ENCODE measurements at places on chromosomes 1 and 21.

GRCh38 chr1:244092293-244092963 is 41.3 kb downstream of the ZBTB18 start:
- no peaks in the 10 kb centered on the region for H3K36me3 ChIP-seq
- peak overlapping the region; percentile 1 for H3K27ac ChIP-seq
- H3K4me3 ChIP-seq = no peak overlapping the region
- peaks cover 32% of the 10 kb centered on the region for H3K4me1 ChIP-seq

GRCh38 chr1:182784556-182785171 is 4.9 kb upstream of the NPL start:
- H3K4me1 ChIP-seq = peaks cover 19% of the 10 kb centered on the region
- DNase-seq = no peak
- H3K27ac ChIP-seq = no peak overlapping the region
- H3K4me3 ChIP-seq = no peak overlapping the region
- H3K27me3 ChIP-seq = peaks cover 33% of the 10 kb centered on the region
- no peaks in the 10 kb centered on the region for H3K36me3 ChIP-seq

DNA sequence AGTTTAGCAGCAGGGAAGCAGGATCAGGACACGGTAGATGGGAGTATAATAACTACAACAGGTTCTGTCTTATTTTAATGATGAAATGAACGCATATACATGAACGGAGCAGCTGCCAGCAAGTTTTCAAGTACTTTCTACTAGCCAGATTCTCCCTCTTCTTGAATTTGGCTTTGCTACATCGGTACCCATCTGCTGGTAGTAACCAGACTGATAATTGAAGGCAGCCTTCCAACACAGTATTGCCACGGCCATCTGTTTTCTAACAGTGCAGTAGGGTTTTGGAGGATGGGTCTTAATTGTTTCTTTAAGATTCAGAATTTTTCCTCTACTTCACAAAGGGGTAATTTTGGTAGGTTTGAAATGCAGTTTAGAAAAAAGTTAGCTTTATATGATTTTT is 33.4 kb downstream of the CENPF start:
- no peaks in the 10 kb centered on the region for H3K4me1 ChIP-seq
- H3K4me3 ChIP-seq = no peak overlapping the region
- no peak for DNase-seq
- H3K27me3 ChIP-seq = no peaks in the 10 kb centered on the region
- H3K27ac ChIP-seq = no peak overlapping the region
- peaks cover 39% of the 10 kb centered on the region for H3K36me3 ChIP-seq

DNA sequence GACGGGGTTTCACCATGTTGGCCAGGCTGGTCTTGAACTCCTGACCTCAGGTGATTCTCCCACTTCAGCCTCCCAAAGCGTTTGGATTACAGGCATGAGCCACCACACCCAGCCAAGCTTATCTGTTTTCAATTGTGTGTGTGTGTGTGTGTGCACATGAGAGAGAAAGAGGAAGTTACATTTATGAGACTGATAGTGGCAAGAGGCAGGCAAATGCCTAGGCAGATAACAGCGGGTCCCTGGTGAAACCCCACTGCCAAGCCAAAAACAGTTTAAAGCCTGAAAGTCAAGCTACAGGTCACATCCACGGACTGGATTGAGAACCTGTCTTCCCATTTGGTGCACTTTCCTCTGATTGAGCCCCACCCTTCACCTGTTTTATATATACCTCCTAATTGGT is 35.1 kb upstream of the IFNGR2 start:
- H3K4me3 ChIP-seq = no peak overlapping the region
- H3K27me3 ChIP-seq = peaks cover 6% of the 10 kb centered on the region
- H3K27ac ChIP-seq = no peak overlapping the region
- H3K4me1 ChIP-seq = no peaks in the 10 kb centered on the region
- DNase-seq = no peak
- H3K36me3 ChIP-seq = peaks cover 7% of the 10 kb centered on the region

GRCh38 chr1:65423884-65424572 is 3.6 kb downstream of the LEPR start:
- H3K4me3 ChIP-seq = no peak overlapping the region
- peaks cover 10% of the 10 kb centered on the region for H3K27me3 ChIP-seq
- H3K4me1 ChIP-seq = peaks cover 10% of the 10 kb centered on the region
- DNase-seq = no peak
